ENCODE measurements at places on chromosomes 2 and 18.

DNA sequence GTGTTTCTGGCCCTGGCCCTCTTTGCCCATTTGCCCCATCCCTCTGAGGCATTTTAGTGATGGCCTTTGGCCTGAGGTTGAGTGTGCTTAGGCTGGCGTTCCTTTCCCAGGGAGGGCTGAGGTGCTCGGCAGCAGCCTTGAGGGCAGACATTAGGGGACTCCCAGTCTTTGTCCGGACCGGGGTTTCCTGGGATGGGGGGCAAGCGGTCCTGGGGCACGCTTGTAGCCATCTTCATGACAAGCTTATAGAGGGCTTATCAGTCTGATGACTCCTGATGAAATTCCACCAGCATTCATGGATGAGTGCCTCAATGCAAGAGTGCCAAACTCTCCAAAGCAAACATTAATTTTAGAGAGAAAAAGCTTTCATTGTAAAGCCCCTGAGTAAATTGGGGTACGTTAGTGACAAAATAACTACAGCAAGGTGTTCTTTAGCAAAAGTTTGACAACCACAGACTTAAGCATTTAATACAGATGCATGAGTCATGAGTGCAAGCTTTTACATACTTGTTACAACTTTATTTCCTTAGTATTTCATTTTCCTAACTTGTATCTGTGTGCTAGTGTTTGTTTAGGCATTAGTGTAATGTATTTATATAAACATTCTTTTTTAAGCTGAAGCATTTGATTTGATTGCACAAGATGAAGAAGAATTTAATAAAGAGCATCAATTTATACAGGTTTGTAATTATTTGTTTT is 45.6 kb downstream of the CEP192 start:
- DNase-seq = no peak

DNA sequence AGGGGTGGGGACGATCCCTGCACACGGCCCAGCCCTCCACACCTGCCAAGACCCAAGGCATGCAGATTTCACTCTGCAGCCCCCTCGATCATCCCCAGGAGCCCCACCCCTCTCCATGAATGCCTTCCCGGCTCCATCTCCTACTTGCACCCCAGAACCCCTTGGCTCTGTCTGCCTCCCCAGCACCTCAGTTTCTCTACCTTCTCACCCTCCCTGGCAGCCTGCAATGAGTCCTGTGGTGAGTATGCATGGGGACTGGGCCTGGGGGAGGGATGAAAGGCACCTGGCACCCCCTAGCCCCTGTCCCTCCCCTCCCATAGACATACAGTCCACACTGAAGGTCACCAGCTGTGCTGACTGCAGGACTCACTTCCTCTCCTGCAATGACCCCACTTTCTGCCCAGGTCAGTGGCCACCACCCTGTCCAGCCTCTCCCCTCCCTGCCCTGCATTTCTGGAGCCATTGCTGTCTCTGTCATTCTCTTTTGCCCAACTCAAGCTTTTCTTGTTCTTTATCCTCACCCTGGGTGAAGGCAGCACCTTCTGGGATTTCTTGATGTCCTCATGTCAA is 1.0 kb downstream of the TEX51 start:
- no peak for DNase-seq

GRCh38 chr2:144643537-144644336 is 123.8 kb upstream of the ZEB2 start:
- DNase-seq = peak; percentile 69

DNA sequence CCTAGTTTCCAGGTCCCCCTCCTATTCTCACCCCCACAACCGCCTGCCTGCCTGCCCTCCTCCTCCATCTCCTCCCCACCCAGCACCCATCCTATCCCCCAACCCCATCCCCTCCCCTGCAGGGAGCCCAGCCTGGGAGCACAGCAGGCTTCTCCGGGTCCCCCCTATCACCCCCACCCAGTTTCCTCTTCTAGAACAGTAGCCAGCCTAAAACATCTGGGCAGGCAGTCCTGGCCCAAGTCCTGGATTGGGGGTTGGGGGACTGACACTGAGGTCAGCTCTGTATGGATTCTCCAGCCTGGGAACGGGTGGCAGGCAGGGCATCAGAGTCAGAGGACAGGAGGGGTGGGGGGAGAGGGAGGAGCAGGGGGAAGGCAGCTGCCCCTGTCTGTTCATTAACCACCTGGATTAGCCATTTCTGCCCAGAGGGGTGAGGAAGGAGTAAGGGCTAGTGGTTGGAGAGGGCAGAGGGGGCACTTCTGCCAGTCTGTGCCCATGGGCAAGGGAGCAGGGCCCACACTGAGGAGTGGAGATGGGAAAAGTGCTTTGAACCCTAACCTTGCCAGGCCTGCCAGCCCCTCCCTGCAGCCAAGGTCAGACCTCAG is 60.0 kb downstream of the TNS1 start:
- DNase-seq = no peak

DNA sequence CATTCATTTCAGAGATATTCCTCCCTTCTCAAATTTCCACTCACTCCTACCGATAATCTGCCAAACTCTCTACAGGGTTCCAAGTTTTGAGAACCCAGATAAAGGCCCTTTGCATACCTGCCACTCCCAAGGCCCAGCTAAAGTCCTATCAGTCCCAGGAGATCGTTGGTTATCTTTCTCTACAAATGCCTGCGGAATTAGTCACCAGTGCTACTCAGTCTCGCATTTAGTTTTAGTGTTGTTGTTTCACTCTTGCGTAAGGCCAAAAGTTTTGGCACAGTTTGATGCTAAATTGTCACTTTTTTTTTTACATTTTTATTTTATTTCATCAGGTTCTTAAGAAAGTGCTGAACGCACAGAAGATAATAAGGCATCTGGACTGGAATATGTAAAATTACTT is 29.2 kb upstream of the SETBP1 start:
- no peak for DNase-seq

DNA sequence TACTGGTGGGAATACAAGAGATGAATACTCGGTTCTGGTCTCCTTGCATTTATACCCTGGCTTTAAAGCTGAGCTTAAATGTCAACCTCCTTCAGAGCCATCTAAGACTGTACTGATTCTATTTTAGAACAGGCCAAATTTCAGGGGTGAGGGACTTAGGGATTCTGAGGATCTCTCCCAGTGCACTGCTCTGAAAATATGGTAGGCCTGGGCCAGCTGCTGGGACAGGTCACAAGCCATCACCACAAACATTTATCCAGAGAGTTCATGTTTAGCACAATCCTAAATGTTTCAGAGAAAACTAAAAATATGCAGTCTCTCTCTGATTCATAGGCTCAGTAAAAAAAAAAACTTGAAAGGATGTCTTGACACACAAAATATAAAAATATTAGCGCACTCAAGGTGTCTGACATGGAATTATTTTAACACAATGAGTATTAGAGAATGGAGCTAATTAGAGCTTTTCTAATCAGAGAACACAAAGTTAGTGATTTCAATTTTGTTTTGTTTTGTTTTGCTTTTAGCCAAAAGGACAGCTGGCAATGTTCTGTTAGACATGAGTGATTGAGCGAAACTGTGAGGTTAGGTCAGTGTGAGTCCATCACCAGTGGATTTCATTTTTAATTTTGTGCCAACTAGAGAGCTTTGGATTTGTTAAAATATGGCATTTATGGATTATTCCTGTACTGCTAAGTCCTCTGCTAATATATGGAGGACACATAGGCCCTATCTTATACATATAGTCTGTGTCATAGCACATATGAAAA is 38.8 kb downstream of the MFSD6 start:
- no peak for DNase-seq

GRCh38 chr2:62506421-62506750 is 391 bp upstream of the TMEM17 start:
- DNase-seq = no peak

GRCh38 chr2:105052773-105053172 is 14.9 kb downstream of the MRPS9 start:
- DNase-seq = no peak

- no peak for DNase-seq
Observed at GRCh38 chr2:167480232-167480985, 592.1 kb downstream of the XIRP2 start.

- no peak for DNase-seq
Observed at GRCh38 chr2:7825591-7826312, 856.1 kb upstream of the ID2 start.

DNA sequence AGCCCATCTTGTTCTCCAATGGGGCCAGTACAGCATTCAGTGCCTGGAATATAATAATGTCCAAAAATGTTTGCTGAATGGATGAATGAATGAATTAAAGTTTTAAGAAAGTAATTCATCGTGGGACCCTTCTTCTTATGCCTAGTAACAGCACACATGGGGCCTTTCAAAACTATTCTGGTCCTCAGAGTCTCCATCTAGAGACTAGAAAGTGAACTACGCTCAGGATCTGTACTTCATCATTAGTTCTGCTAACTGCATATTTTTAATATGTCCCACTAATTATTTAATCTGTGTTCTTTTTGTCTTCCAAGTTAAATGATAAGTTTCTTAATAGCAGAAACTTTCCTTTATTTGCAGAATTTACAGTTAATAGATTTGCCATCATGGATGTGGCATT is 172.5 kb downstream of the SMAD2 start:
- DNase-seq = no peak

GRCh38 chr2:74740741-74741431 is 86.8 kb downstream of the SEMA4F start:
- no peak for DNase-seq

- no peak for DNase-seq
Observed at GRCh38 chr2:128772671-128773070, 454.0 kb upstream of the HS6ST1 start.

DNA sequence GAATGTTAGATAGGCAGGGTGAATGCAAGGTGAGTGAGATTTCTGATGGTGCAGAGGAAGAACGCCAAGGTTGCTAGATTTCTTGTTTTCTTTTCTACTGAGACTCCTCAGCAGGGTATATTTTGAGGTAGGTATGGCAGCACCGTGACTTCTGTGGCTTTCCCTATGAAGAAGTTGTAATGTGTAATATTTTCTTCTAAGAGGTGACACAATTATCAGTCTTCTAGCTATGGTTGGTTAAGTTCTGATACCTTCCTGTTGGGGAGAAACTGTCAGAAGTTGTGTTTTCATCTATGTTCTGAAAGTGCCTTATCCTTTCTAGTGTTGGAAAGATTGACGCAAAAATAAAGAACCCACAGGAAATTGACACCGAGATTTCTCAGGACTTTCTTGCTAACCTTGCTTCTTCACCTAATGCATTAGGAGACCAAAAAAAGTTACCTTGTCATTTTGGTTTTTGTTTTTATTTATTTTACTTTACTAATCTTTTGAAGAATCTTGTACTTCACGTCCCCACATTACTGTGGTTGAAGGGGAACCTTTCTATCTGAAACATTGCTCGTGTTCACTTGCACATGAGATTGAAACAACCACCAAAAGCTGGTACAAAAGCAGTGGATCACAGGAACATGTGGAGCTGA is 11.9 kb downstream of the IL18R1 start:
- no peak for DNase-seq

DNA sequence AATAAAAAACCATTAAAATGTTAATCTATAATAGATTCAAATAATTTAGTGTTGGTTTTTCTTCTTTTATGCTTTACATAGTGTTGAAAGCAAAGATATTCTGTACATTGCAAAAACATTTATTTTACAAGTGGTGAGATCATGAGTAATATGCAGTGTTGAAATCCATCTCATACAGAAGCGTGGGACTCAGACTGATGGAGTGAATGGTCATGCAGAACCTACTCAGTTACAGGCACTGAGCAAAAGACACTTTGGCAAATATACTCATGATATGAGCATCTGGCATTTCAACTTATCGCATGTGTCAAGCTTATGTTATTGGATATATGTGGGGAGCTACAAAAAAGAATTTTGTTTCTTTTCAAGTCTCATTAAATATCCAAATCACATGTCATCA is 620.2 kb upstream of the NETO1 start:
- DNase-seq = no peak

DNA sequence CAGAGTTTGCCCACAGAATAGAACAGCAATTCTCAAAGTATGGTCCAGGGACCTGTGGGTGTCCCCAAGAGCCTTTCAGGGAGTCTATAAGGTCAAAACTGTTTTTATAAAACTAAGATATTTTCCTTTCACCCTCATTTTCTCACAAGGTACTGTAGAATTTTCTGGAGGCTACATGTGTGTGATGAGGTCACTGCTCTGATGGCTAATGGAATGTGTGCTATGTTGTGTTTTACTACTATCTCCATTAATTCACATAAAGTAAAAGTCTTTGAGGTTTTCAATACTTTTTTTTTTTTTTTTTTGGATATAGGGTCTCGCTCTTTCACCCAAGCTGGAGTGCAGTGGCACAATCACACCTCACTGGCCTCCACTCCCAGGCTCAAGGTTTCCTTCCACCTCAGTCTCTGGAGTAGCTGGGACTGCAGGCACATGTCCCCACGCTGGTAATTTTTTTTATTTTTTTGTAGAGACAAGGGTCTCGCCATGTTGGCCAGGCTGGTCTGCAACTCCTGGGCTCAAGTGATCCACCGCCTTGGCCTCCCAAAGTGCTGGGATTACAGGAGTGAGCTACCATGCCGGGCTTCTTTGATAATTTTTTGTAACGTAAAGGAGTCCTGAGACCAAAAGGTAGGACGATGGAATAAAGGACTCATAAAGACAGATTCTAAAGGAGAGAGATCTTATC is 1.8 kb downstream of the TRABD2A start:
- no peak for DNase-seq

DNA sequence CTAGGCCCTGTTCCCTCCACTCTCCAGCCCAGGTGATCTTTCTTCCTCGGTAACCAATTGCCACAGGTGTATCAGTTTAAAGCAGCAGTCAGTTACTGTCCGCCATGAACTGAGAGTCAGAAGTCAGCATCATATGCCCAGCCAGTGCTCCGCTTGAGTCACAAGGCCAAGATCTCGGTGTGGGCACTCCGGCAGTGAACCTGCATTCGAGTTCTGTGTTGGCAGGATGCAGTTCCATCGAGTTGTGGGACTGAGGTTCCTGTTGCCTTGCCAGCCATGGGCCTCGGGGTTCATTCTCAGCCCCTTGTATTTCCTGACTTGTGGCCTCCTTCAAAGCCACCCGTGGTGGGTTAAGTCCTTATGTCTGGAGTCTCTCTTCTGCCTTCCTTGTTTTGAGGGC is 3.1 kb upstream of the TMEM185B start:
- no peak for DNase-seq

DNA sequence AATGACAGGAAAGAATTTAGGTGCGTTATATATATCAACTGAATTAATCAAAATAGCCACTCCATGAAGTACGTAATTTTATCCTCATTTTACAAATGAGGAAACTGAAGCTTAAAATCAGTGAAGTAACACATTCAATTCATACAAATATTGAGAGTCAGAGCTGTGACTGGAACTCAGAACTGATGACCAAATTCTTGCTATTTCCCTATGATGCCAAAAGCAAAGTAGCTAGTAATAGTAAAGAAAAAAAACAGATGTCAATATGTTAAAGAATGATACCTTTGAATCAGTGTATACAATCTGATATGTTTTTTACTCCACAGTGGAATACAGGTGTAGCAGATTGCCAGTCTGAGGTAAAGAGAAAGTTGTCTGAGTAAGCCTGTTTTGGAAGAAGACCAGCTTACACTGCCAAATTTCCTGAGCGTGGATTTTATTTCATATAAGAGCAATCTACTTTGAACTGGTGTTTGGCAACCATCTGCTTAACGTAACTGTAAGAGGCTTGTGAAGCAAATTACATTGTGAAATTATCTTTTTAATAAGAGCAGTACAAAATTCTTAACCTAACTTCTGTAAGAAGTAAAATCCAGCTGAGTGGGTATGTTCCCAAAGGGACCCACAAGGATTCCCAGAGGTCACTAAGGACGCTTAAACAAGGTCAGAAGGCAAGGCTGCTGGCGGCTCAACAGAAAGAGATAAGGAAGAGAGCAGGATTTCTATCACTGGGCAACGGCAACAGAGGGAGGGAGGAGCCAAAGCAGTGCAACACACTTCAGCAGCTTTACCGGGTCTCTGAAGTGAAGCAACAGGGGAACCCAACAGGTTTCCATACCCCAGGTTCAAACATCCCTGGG is 85.6 kb downstream of the IKZF2 start:
- DNase-seq = peak; percentile 62
